ENCODE measurements at places on chromosomes 7 and 10. TPM values are rescaled to one million over a fixed set of nuclear protein-coding genes. Genes with fewer than 3 reads are reported as not detected.

The ENTPD7 gene
- 20.5 TPM for polyA plus RNA-seq

The LRIT1 gene
- not detected for polyA plus RNA-seq

The CALU gene
- 167 TPM for polyA plus RNA-seq

The CASTOR2 gene
- polyA plus RNA-seq: 6.4 TPM

The ANK3 gene
- polyA plus RNA-seq: 135 TPM

The KLF14 gene
- polyA plus RNA-seq: 0.82 TPM

The AMZ1 gene
- 0.50 TPM for polyA plus RNA-seq

The FZD8 gene
- 10.7 TPM for polyA plus RNA-seq

The MBL2 gene
- polyA plus RNA-seq: not detected

The GRIFIN gene
- polyA plus RNA-seq: not detected

The PKD2L1 gene
- polyA plus RNA-seq: 0.10 TPM

The TRIL gene
- polyA plus RNA-seq: 53.5 TPM

The LRRC18 gene
- not detected for polyA plus RNA-seq

The ERVW-1 gene
- polyA plus RNA-seq: 0.82 TPM

The WEE2 gene
- 0.17 TPM for polyA plus RNA-seq

The TEX36 gene
- not detected for polyA plus RNA-seq

The GDF2 gene
- not detected for polyA plus RNA-seq

The PON1 gene
- polyA plus RNA-seq: 3.6 TPM

The CCDC3 gene
- polyA plus RNA-seq: 13.8 TPM

The SUGCT gene
- 16.3 TPM for polyA plus RNA-seq

The UCMA gene
- polyA plus RNA-seq: not detected

The SPAG6 gene
- 1.3 TPM for polyA plus RNA-seq

The LOXL4 gene
- 4.3 TPM for polyA plus RNA-seq

The PRF1 gene
- 0.41 TPM for polyA plus RNA-seq

Data from renal cortex interstitium (tissue), 15 donors.